Progenitor cell of endocrine pancreas (in vitro differentiated cells): ENCODE measurements at places on chromosomes 5 and 9.
A peak's percentile ranks its signal among the peaks of the same experiment; 100 is the strongest.

- no peaks in the 10 kb centered on the region for H3K36me3 ChIP-seq
- no peak overlapping the region for H3K27ac ChIP-seq
- DNase-seq, result no peak
- H3K4me3 ChIP-seq, result no peak overlapping the region
These were observed 12.7 kb downstream of the FAT2 start for GRCh38 chr5:151578326-151579025.

- DNase-seq, result no peak
- no peaks in the 10 kb centered on the region for H3K4me1 ChIP-seq
- H3K27me3 ChIP-seq, result peaks cover 2% of the 10 kb centered on the region
- H3K36me3 ChIP-seq, result no peaks in the 10 kb centered on the region
- H3K4me3 ChIP-seq, result no peak overlapping the region
These were observed 108.5 kb upstream of the TXNDC8 start for GRCh38 chr9:110446171-110446570.

DNA sequence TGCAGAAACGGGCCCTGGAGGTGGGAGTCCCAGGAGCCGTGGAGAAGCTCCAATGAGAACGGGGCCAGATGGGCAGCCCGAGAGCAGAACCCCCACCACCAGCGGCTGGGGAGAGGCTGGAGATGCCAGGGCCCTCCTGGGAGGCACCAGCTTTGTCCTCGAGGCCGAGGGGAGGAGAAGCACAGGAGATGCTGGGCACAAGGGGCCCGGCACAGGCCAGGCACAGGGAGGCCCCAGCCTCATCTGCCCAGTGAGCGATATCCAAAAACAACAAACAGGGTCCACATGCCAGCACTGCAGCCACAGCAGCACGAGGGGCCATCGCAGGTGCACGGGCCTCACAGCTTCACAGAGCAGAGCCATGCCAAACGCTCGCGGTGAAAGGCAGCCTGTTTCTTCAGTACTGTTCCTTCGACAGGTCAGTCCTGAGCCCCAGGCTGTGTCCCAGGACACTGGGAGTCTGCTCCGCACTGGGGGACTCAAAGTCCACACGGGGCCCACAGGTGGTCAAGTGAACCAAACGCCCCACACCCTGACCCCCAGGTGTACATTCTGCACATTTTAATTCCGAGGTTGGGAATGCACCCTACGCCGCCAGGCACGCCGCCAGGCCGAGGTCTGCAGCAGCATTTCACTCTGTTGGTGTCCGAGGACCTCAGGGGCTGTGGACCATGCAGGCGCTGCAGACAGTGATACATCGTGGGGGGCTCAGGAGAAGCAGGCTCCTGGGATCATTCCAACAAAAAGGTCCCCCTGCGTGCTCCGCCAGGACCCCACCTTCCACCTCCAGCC lies 9.5 kb downstream of the LPCAT1 start:
- peak overlapping the region; percentile 92 for H3K27ac ChIP-seq
- peak overlapping the region; percentile 31 for H3K4me3 ChIP-seq
- peaks cover 15% of the 10 kb centered on the region for H3K4me1 ChIP-seq
- H3K27me3 ChIP-seq, result no peaks in the 10 kb centered on the region

DNA sequence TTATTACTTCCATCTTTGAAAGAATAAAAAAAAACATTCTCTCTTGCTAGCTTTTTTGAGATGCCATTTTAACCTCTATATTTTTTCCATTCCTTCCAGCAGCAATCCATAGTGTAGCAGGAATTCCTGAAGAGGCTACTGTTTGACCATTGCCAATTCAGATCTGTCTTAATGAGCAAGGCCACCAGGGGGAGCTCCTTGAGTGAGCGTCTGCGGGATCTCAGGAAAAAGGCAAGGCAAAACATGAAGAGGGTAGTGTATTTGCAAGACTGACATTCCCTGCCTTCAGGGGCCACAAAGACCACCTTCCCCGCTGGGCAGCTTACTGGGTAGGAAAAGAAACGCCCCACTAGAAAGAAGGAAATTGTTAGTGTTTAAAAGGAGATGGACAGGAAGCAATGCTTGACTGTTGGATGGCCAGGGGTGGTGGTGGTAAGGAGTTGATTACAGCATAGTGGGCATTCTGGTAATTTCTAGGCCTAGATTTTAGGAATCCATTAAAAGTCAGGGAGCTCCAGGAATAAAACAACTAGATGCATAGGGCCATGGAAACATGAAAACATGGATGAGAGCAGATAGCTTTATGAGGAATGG lies 206.6 kb upstream of the HAPLN1 start:
- peaks cover 42% of the 10 kb centered on the region for H3K27me3 ChIP-seq
- H3K27ac ChIP-seq, result no peak overlapping the region
- H3K36me3 ChIP-seq, result no peaks in the 10 kb centered on the region
- peak; percentile 70 for DNase-seq
- no peak overlapping the region for H3K4me3 ChIP-seq
- H3K4me1 ChIP-seq, result peaks cover 4% of the 10 kb centered on the region

DNA sequence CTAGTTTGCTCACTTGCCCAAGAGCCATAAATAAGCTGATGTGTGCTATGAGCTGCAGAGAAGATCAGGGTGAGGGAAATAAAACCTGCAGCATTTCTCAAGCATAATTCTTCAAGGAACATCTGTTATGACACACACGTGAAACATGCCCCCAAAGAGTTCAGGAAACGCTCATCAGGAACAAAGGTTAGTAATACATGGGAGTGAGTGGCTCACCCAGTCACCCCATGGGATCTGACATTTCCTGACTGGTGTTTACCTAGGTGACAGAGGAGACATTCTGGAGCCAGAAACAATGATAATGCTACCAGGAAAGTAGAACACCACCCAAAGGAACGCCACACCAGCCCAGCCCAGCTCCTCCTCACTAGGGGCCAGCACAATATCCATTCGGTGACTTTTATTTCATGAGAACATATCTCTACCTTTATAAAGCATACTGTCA lies 66.0 kb downstream of the FRMD3 start:
- peaks cover 11% of the 10 kb centered on the region for H3K27me3 ChIP-seq
- no peak overlapping the region for H3K27ac ChIP-seq
- no peaks in the 10 kb centered on the region for H3K36me3 ChIP-seq
- no peak overlapping the region for H3K4me3 ChIP-seq
